NCI-H187 treated with DMSO at 0.1 percent for 48 hours (cell line): ENCODE measurements at places on chromosomes 7 and 10.

GRCh38 chr10:35613107-35613440, 7.9 kb downstream of the GJD4 start:
- DNase-seq: no peak

GRCh38 chr7:41005374-41005901, 697.5 kb downstream of the INHBA start:
- DNase-seq: no peak

DNA sequence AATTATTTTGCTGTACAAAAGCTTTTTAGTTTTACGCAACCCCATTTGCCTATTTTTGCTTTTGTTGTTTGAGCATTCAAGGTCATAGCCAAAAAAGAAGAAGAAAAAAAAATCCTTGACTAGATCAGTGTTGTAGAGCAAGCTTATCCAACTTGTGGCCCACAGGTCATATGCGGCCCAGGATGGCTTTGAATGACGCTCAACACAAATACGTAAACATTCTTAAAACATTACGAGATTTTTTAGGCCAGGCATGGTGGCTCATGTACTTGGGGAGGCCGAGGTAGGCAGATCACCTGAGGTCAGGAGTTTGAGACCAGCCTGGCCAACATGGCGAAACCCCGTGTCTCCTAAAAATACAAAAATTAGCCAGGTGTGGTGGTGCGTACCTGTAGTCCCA, 8.1 kb upstream of the MALSU1 start:
- DNase-seq: no peak

- DNase-seq: no peak
Measured at GRCh38 chr10:115762029-115762428, 511.0 kb downstream of the GFRA1 start.

GRCh38 chr7:146772601-146773000, 656.0 kb downstream of the CNTNAP2 start:
- DNase-seq: no peak

GRCh38 chr7:80359029-80359428, 152.8 kb downstream of the GNAT3 start:
- DNase-seq: no peak

DNA sequence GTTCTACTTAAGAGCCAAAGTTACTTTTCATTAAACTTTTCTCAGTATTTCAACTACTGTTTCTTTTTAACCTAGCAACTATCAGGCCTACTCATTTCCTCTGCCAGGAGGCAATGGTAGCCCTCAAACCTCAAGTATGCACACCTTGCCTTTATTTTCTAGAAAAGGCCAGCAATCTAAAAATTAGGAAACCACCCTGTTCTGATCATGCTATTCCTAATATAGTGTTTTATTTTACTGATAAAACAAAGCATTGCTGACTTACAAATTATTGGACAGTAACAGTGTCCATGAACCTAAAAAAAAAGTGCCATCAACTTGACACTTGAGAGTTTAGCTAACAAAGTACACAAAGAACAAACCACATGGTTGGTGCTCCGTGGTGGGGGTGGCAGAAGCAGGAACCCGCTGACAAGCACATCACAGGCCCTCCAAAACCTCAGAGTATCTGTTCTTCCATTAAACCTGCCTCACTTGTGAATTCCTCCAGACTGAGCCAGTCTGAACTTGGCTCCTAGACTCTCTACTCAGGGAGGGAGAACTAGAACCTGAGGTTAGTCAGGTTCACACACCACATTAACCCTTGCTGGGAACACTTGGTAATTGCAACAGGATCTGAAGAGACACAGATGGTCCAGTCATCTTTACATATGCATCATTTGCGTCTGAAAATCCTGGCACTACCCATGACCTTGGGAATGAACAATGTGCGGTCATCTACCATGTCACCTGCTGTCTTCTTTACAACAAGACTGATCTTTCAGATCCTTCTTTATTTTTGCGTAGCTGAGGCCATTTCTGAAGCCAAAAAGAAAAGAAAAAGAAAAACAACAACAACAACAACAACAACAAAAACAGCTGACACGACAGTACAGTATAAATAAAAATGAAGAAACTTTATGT, 31.9 kb downstream of the PIP4K2A start:
- no peak for DNase-seq

GRCh38 chr10:4239186-4239585, 454.2 kb upstream of the KLF6 start:
- DNase-seq: no peak

- DNase-seq: no peak
Measured at GRCh38 chr10:18414061-18414460, 237.3 kb downstream of the NSUN6 start.

DNA sequence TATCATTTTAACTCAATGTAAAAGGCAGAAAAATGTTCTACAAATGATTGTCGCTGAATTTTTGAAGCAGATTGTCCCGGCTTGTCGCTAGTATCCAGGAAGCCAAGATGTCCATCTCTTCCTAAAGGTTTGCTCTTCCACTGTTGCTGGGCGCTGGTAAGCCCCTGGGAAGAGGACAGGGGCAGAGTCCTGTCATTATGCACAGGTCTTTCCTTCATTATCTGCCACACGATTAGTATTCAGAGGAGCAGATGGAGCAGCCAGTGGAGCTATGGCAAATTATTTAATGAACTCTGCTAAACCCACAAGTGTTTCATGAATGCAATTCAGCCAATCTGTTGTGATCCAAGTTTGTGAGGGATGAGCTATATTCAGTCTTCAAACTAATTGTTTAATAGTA, 499.1 kb upstream of the NRP1 start:
- DNase-seq: no peak

- no peak for DNase-seq
Measured at GRCh38 chr7:139773371-139773770, 4.4 kb downstream of the HIPK2 start.

GRCh38 chr7:77246026-77246640, 46.5 kb upstream of the FGL2 start:
- no peak for DNase-seq

DNA sequence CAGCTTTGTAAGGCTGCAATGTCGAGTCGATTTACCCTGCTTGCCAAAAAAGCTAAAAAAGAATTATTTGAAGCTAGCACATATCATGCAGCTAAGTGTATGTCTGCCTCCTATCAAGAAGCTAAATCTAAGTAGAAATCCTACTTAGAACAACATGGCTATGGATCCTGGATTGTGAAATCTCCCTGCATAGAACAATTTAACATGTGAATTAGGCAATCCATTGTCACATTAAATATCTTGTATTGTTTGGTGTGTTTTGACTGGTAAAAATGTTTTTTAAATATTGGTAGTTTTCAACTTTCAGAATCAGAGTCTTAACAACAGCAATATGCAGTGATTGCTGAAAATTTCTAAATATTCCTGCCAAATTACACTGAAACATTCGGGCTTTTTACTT, 73.3 kb downstream of the SKIDA1 start:
- DNase-seq: no peak

DNA sequence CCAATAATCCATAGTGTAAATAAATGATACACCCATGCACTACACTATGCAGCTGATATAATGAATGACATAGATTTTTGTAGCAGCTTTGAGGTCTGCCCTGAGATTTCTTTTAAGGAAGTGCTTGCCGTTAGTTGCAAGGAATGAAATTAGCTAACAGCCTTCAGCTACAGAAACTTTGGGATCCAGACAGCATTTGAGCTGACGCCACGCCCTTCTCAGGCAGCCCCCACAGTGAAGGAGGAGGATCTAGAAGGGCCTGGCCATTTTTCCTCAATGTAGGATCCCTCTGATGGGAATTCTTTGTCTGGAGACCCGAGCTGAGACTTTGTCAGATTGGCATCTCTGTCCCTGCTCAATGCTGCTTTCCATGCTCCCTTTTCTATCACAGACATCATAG, 6.1 kb upstream of the PDK4 start:
- DNase-seq: no peak

DNA sequence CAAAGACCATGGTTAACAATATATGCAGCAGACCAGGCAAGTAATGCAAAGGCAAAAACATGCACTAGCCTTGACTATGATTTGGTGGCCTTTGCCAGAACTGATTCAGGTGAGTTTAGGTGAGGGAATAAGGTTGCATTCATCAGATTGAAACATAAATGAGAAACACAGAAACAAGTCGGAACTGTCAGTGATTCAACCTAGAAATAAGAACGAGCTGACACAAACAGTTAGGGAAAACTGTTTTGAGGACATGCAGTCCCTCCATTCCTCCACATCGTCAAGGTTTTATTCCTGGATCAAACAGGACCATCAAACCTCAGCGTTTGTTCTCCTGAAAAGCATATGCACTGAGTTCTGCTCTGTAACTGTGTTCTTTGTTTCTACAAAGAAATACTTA, 1.8 kb downstream of the ZNF248 start:
- no peak for DNase-seq

DNA sequence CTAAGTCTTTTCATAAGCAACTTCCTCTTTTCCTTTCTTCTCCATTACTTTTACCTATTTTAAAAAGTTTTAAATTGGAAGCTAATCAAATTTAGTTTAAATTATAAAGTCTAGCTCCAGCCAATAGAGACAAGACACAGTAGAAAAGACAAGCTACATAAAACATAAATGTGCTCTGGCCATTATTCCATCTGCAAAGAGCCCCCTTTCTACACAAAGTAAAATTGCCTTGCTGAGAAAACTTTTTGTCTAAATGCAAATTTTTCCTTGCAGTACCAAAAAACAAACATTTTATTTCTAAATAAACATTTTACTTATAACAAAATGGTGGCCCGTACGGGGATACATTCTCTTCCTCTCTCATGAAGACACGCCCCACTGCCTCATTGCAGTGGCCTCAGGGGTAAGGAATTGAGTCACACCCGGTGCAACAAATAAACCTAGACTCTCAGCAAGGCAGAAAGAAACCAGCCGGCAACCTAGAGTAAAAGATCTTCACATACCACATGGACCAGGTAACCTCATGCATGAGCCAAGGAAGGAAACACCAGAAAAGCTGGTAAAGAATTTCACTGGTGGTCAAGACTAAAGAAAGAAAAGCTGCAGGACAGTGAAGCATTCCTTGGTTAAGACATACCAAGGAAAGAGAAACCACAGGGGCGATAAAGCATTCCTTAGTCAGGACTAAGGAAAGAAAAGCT, 71.6 kb upstream of the ZNF746 start:
- no peak for DNase-seq

DNA sequence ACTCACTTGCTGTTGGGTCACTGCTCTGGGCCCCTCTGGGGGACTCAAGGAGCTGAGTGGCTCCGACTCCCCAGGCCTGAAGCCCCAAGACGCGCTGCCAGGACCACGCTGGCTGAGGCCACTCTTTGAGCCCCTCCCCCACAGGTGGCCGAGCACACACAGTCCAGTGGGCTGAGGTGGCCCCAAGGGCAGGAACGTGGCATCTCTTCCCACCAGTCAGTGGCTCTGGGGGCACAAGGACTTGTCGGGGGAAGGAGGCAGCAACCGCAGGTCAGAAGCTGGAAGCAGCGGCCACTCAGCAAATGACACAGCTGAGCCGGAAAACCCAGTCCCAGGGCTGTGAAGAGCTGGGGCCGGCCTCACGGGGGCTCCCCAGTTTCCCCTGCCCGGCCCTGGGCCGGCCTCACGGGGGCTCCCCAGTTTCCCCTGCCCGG, 24.1 kb downstream of the GRIFIN start:
- no peak for DNase-seq

- no peak for DNase-seq
Measured at GRCh38 chr10:133258818-133259601, 17.7 kb downstream of the ADAM8 start.

DNA sequence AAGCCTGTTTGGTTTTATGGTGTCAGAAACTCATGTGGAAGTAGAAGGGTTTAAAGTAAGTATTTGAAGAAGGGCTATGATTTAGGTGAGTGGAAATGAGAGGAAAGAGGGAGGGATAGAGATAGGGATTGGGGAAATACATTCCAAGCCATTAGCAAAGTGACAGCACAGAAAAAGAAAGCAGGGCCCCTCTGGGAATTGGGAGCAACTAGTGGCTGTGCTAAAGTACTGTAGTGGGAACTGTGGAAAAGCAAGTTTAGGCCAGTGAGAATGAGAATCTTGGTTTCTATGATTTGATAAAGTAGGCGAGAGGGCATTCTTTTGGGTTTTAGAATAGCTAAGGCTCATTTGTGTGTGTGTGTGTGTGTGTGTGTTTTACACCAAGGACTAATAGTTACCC, 5.0 kb downstream of the PRKG1 start:
- no peak for DNase-seq

DNA sequence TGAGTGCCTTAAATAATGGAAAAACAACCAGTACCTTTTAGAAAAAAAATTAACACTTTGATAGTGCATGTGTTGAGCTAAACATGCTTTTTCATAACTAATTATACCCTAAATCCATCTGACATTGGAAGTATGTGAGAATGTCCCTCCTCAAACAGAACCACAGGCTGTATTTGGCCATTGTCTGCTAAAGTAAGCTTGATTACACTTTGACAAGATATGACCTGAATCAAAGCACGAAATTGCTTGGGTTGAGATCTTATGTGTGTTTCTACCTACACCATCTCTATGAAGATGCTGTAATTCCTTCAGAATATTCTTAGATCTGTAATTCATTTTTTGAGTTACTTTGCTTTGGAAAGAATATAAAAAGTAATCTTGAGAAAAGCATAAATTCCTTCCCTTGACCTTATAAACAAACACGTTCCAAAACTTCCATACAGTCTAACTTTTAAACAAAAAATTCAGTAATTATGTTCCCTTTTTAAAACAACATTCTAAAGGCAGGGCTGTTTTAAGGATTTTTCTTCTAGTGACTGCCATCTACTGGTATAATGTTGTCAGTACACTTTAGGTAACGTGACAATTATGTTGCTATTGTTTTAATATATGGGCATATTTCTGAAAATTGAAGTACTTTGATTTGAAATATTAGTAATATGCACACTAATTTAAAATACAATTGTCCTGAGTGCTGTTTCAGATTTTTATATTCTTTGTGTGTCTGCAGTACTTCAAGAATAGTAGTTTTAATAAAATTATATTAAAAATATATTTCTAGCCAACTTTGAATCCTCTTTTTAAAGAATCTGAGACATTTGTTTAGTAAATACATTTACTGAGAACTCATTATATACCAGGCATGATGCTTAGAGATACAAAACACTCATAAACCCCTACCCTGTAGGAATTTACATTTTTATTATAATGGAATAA, 20.9 kb downstream of the CD36 start:
- no peak for DNase-seq

DNA sequence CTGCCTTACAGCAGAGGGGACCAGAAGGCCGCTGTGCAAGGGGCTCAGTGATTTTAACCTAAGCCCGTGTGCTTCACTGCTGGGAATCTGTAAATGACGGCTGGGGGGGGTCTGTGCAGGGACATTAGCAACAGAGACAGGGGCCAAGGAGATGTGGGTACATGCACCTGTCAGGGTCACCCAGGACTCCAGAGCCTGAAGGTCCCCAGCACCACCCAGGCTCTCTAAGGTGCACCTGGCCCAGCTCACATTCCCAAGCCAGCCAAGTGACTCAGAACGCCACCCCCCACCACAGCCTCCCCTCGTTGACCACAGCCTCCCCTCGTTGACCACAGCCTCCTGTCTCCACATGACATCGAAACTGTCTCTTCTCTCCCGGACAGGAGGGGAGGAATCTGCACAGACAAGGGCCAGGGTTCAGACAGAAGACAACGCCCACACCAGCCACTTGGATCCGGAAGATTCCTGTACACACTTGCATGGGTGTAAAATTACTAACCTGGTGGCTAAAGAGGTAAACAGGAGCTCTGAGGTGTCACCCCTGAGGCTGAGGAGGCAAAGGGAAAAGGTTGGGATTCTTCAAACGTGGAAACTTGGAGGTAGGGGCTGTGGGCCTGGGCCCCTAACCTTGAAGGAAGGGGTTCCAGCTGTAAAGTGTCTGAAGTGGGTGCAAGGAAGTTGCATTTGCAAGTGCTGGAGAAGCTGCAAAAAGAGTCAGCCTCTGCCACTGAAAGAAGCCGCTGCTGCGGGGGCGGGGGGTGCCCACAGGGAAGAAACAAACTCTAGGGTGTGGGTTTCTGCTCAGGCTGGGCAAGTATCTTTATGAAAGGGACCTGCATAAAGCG, 27.0 kb downstream of the CALML3 start:
- no peak for DNase-seq
